ENCODE measurements at places on chromosomes 7 and 10.

- no peak for DNase-seq
These were observed 1.6 kb upstream of the RASGEF1A start for GRCh38 chr10:43268491-43268890.

DNA sequence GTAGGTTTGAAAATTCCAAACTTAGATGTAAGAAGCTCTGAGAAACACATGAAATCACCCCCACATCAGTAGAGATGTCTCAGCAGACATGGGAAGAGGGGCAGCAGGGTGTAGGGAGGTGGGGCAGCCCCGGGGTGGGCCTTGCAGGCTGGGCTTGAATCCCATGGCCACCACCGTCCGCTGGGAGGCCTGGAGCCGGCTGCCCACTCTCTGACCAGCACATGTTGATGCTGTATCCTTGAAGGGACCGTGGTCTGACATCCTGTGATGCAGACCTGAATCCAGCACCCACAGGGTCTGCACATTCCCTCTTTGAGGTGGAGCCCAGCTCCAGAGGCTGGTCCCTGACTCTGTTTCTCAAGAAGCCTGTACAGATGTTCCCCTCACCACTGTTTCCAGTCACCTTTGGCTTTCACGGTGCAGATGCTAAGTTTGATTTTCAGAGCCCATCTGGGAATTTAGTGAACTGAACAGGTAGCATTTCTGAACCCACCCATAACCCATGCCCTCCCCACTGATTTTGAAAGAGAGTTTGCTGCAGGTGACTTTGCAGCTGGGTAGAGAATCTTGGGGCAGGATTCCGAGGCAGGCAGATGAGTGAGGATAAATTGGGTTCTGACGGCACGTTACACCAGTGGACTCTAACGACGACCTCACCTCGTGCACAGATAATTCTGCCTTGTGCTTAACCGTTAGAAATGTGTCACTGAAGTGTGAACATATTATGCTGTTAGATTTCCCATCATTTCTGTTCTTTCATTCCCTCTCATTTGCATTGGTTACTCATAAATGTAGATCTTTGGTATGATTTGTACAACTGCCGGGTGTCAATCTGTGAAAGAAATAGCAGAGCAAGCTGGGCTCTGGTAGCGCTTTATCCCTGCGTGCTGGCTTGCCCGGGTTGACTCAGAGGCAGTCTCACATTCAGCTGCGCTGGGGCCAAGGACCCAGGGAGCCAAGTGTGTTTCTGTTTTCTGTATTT is 45.7 kb downstream of the IKZF1 start:
- DNase-seq, result peak; percentile 33

GRCh38 chr7:35988105-35988504 is 164.9 kb upstream of the EEPD1 start:
- no peak for DNase-seq

- no peak for DNase-seq
These were observed 21.2 kb downstream of the MBL2 start for GRCh38 chr10:52751337-52751736.

DNA sequence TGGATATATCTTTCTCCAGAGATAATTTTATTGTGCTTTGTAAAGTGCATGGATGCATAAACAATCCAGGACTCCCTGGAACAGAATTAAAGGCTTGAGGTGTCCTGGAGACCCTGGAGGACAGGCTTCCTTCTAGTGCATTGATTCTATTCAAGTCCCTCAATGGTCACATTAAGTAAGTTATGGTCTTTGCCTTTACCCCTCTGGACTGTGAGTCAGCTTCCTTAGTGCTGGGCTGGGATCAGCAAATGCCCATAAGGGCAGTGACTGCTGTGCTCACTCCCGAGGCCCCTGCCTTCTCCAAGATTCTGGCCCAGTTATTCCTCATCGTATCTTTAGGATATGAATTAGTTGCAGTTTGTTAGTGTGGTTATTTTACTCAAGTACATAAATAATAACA is 178.7 kb upstream of the PRSS58 start:
- no peak for DNase-seq

DNA sequence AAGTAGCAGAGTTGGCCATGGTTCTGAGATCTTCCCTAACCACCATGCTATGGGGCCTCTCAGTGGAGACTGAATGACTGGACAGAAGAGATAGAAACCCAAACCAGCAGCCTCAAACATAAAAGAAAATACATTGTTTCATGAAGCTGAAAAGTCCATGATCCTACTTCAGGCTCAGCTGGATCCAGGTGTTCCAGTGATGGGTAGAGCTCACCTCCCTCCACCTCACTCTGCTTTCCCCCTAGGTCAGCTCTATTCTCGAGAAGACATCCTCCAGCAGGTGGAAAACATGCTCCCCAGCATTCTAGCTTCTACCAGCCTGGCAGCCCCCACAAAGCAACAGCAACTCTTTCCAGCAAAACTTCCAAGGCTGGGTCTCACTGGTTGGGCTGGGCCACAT is 132.1 kb downstream of the OAT start:
- DNase-seq, result no peak

DNA sequence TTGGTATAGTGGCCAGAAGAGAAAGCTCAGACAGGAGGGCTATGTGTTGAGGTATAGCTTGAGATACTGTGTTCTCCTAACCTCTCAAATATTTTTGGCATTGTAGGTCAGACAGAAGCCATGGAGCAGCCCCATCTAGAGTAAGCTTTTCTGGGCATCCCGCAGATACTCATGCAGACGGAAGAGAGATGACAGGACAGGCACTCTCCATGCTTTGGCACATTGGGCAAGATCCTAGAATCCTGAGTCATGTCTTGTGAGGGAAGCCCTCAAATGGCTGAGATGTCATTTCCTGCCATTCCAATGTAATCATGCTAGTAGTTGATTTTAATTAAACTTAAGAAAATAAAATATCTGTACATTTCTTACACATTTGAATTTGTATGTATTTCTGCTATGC is 16.8 kb upstream of the KIF20B start:
- no peak for DNase-seq

GRCh38 chr10:122554131-122555036 is 6.2 kb upstream of the DMBT1 start:
- DNase-seq, result no peak

GRCh38 chr10:77874872-77875271 is 51.7 kb downstream of the DLG5 start:
- DNase-seq, result no peak

GRCh38 chr10:92822060-92822634 is 26.2 kb upstream of the EXOC6 start:
- no peak for DNase-seq

- no peak for DNase-seq
These were observed 86.0 kb downstream of the LARP4B start for GRCh38 chr10:845526-845925.

- no peak for DNase-seq
These were observed 66.1 kb downstream of the RBM33 start for GRCh38 chr7:155710530-155710929.

DNA sequence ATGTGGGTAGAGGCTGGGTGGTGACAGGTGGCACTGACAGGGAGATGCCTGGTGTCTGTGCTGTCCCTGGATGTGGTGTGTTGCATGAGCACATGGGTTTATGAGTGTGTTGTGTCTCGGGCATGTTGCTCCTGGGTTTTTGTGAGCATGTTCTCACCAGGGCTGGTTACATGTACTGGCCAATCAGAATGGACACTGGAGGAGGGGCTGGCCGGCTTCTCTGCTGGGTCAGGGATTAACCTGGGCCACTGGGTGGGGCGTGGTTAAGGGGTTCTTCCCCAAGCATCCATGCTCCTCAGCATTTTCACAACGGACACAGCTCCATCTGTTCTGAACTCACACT is 20.8 kb upstream of the VOPP1 start:
- no peak for DNase-seq

DNA sequence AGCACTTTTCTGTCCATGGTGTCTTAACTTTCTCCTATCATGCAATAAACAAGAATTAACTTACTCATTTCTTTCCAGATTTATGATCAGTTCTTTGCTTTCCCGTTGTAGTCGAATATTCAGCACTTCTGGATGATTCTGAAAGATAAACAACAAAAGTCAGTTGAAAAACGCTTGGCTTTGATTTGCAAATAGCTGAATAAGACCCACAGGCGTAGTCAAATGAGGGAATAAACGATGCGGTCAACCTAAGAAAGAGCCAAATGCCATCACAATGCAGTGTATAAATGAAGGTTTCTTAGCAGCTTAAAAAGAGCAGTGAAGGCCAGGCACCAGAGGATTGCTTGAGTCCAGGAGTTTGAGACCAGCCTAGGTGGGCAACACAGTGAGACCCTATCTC is 109.4 kb downstream of the ADAM12 start:
- DNase-seq, result no peak

DNA sequence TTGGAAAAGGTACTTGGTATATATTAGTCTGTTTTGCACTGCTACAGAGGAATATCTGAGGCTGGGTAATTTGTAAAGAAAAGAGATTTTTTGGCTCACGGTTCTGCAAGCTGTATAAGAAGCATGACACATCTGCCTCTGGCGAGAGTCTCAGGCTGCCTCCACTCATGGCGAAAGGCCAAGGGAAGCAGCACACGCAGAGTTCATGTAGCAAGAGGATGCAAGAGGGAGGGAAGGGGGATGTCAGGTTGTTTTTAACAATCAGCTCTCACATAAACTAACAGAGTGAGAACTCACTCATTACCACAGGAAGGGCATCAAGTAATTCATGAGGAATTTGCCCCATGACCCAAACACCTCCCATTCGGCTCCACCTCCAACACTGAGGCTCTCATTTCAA is 484.8 kb upstream of the DPP6 start:
- DNase-seq, result no peak

Data from effector memory CD4-positive, alpha-beta T cell (primary cell).